ENCODE measurements at places on chromosomes 7 and 10.

DNA sequence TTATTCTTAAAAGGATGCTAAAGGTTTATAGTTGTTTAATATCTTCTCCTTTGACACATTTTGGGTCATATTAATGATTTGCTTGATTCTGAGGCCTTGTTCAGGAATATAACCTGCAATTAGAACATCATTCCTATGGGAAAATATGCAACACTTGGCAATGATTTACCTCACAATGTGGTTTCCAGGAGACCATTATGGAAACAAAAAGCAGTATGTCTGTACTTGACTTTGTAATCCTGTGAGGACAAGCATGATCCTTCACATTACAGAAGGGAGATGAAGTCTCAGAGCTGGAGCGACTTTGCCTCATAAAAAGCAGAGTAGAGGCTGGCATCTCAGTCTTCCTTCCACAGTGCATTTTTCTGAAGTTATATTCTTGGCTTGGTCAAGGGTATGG is 57.0 kb upstream of the CDCA7L start:
- no peak for DNase-seq

DNA sequence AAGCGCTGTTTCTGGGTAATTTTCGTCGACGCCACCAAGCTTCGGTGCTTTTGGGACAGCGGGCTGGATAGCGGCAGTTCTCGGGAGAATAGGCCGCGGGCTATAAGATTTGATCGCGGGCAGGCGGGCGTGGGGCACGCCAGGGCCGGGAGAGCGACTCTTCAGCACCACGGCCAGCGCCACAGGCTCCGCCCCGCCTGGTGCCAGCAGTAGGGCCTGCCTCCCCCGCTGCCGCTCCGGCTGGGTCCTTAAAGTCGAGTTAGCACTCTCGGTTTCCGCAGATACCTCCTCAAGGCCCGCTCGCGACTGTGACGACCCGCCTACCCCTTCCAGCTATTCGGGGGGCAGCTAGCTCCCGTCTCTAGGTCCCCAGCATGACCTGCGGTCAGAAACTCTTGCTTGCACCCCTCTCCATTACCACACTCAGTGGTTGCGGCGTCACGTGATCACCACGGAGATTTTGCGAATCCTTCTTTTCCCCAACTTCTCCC is 9.4 kb downstream of the NXPH1 start:
- DNase-seq = peak; percentile 58

GRCh38 chr7:102395592-102395872 is 631 bp upstream of the PRKRIP1 start:
- no peak for DNase-seq

DNA sequence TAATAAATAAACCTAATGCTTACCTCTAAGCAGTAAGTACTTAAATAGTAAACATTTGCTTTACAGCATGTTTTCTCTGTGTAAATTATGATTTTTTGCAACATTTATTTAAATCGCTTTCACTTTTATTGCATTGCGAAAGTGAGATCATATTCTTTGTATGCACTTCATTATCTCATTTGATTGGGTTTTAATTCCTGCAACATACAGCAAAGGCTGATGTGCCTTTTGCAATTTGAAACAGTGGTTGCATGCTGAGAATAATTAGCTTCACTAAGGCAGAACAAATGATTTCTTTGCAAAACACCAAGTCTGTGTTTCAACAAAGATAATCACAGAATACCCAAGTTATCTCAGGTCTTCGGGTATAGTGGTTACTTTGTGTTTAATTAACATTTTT is 16.3 kb upstream of the THSD7A start:
- DNase-seq = no peak
